ENCODE measurements at places on chromosomes 11 and 22.

DNA sequence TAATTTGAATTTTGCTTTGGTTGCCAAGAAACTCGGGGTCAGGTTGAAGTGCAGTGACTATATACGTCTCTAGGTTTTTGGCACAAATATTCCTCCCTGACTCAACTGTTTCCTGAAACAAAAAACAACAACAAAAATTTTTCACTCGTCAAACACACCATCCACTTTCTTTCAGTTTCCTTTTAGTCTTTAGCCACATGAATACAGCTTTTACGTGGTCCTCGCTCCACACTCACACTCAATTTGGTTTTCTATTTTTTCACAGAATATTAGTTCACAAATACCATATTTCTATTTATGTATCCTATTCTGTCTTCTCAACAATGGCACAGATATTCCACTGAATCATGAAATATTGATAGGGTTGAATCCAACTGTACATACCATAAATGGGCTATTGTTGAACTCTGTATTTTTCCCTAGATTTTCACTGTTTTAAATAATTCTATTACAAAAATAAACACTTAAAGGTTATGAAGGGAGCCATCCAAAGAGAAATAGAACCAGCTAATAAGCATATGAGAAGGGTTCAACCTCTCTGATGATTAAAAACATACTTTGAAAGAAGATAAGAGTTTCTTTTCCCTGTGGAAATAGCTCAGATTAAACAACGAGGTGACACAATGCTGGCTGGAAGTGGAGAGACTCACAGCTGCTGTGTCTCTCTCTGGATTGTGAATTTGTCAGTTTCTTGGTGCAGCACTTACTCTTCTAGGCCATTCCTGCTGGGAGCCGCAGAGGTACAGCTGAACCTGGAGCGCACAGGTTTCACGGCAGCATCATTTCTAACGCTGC lies 5.1 kb upstream of the FBLN1 start:
- DNase-seq, result no peak

GRCh38 chr11:44483919-44484610 lies 81.4 kb upstream of the CD82 start:
- no peak for DNase-seq

DNA sequence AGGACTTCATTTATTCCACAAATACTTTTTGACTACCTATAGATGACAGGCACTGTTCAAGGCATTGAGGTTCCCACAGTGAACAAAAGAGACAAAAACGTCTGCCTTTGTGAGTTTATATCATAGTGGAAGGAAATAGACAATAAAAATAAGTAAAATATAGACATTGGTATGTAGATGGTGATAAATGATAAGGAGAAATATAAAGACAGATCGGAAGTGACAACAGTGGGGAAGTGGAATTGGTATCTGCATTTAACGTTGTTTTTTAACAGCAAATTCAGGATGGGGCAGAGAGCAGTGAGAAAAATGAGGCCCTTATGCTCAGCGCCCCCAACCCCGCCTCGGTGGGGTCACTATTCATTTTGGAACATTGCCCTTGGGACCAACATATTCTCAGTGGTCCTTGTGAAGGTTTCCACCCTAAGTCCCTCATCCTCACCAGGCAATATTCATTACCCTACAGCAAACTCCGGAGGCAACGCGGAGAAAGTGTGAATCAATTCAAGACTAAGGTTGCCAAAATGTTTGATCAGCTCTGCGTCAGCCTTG lies 627 bp upstream of the PEX26 start:
- DNase-seq, result no peak

- no peak for DNase-seq
These were observed 42.5 kb downstream of the C11orf58 start for GRCh38 chr11:16780698-16781550.

DNA sequence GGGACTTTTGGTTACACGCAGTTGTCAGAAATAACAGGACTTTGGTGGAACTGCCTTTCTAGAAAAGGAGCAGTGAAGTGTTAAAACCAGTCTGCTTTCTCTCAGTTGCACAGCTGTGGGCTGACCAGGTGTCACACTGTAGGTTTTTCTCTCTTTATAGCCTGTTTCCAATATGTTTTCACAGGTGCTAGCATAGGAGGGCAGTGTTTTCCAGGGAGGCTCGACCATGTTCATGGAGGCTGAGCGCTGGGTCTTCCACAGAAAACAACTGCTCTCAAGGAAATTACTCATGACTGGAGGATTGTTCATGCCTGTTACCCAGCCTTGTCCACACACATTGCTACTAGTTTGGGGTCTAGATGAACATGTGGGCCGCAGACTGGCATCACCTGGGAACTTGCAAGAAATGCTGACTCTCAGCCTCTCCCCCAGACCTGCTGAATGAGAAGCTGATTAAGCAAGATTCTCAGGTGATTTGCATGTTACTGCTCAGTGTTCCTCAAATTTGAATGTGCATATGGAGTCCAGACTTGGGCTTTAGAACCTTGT lies 157.7 kb downstream of the MAML2 start:
- no peak for DNase-seq

DNA sequence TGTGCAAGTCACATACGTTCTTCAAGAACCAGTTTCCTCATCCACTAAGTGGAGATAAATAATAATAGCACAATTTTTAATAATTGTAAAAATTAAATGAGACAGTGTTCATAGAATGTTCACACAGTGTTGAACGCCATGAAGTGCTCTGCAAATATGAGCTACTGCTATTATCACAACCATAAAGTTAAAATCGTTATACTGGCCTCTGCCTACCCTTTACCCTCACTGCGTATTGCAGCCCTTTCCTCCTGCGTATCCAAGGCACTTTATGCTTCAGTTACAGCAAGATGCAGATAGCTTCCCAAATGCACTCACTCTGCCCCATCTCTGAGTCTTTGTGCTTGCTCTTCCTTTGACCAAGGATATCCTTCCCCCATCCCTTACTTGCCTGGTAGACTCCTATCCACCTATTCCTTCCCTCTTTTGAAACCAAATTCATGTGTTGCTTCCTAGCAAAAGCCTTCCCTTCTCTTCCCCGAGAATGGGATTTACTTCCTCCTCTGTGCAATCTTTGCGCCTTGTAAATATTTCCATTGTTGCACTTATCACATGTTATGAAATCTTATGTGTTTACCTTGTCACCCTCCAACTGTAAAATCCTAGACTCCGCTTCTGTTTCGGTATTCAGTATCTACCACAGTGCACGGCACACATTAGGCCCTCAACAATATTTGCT lies 196.9 kb downstream of the ADAMTS15 start:
- no peak for DNase-seq

DNA sequence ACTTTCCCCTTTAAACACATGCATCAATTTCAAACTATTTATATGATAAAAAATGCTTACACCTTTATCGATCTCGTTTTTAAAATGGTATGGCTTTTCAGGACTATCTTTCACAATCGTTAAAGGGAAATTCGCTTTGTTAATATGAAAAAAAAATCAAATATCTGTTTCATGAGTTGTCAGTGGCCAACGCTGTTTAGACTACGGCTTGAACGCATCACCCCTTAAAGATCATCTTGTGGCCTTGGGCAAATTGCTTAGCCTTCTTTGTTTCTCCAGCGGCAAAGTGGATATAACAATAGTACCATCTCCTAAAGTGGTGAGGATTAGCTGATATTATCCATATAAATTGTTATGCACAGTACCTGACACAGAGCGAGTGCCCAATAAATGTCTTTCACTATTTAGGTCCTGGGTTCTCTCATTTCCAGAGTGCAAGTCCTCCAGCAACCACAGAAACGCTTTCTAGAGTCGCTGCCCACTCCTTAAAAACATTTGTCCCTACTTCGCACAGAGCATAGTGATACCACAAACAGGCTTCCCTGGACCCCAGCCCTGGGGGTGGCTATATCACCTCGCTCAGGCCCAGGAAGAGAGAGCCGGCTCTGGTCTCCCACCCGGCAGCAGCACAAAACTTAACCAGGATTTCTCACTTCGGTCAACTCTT lies 904 bp downstream of the SLC35F2 start:
- DNase-seq, result no peak

- DNase-seq, result no peak
These were observed 68.5 kb downstream of the ARFGAP2 start for GRCh38 chr11:47108214-47108613.

GRCh38 chr11:72754544-72755155 lies 2.4 kb upstream of the ARAP1 start:
- no peak for DNase-seq

DNA sequence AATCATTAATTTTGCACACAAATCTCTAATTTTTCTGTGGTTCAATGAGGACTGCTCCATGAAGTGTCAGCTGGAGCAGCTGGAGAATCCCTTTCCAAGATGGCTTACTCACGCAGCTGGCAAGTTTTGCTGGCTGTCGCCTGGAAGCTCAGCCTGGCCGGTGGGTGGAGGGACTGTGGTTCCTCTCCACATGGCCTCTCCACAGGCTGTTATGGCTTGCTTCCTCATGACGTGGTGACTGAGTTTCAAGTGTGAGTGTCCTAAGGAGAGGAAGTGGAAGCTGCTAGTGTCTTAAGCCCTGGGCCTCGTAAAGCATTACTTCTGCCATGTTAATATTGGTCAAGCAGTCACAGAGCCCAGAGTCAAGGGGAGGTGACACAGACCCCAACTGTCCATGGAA lies 14.0 kb upstream of the NRIP3 start:
- no peak for DNase-seq

- DNase-seq, result no peak
These were observed 59.4 kb downstream of the DDI1 start for GRCh38 chr11:104095791-104096190.

GRCh38 chr11:33125611-33126010 lies 35.7 kb downstream of the CSTF3 start:
- no peak for DNase-seq

GRCh38 chr11:115665958-115666357 lies 161.7 kb upstream of the CADM1 start:
- DNase-seq, result no peak

DNA sequence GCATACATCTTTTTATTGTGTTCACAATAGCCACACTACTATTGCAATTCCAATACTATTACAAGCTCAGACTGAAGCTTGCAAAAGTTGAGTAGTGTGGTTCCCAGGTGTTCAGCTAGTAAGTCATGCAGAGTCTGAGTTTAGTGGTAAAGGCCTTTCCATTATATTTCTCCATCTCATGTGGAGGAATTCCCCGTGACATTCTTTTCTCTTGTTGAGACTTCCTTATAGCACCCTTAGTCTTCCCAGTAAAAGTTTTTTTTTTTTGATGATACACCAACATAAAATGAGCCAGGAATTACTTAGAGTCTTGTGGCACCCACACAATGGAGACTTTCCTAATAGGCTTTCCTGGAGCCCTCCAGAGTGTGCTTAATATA lies 110.8 kb downstream of the UVRAG start:
- DNase-seq, result no peak

- no peak for DNase-seq
These were observed 3.7 kb downstream of the KCNK4 start for GRCh38 chr11:64294774-64295173.

DNA sequence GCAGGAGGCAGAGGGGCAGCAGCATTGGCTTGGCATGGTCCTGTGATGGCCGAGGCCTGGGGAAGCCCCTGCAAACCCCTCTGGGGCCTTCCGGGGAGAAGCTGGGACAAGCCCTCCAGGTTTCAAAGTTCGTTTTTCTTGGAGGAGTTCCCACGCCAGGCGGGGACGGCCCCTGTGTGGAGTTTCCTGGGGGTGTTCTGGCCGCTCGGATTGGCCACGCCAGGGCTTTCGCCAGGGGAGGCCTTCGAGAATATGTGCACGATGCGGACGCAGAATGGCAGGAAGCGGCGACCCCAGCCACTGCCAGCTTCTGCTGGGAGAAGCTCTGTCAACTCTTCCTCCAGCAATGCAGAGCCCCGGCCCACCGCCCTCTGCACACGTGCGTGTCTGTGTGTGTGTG lies 102.3 kb upstream of the ASPHD2 start:
- DNase-seq, result no peak

- DNase-seq, result no peak
These were observed 98.1 kb downstream of the TENM4 start for GRCh38 chr11:79342686-79343085.

GRCh38 chr11:65435981-65436411 lies 13.4 kb downstream of the NEAT1 start:
- no peak for DNase-seq

GRCh38 chr11:68047437-68048290 lies 8.8 kb downstream of the TCIRG1 start:
- no peak for DNase-seq

DNA sequence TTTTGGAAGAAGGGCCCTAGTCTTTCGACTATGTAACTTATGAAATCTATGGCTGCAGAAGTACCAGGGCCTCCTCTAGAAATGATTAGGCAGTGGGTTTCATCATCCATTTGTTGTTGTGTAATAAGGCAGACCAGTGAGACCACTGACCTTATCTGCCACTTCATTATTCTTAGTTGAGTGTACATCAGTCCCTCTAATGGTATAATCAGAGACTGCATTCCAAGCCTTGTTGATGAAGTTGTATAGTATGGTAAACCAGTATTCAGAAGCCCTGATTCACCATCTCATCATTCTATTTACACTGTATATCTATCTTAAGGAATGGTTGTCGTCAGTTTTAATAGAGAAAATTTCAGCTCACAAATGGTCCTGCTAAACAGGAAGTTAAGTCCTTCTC lies 32.2 kb upstream of the GRIA4 start:
- no peak for DNase-seq

GRCh38 chr11:119306373-119306890 lies 10.5 kb downstream of the MCAM start:
- no peak for DNase-seq

DNA sequence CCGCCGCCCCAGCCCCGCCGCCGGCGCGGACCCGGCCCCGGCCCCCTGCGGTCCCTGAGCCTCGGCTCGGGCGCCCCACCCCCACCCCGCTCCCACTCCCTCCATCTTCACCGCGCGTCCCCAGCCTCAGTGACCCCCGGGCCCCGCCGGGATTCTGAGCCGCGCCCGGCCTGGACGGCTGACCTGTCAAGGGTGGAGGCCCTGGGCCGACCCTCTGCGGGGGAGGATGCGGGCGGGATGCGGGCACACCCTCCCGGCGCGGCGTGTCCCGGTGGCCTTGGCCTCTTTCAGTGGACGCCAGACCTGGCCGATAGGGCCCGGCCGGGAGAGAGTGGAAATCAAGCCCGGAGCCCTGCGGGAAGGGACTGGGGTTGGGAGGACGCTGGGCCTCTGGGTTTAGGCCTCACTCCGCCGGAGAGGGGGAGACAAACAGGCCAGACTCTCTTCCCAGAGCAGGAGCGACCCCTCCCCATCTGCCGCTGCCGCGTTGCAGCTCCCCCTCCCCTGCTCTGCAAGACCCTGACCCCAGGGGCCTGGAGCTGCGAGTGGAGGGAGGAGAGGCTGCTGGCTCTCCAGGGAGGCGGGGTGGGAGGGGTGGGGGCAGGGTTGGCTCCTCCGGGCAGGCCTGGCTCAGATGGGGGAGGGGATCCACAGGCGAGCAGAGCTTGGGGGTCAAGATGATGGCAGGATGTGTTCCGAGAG lies 525 bp downstream of the MAPK8IP2 start:
- no peak for DNase-seq

DNA sequence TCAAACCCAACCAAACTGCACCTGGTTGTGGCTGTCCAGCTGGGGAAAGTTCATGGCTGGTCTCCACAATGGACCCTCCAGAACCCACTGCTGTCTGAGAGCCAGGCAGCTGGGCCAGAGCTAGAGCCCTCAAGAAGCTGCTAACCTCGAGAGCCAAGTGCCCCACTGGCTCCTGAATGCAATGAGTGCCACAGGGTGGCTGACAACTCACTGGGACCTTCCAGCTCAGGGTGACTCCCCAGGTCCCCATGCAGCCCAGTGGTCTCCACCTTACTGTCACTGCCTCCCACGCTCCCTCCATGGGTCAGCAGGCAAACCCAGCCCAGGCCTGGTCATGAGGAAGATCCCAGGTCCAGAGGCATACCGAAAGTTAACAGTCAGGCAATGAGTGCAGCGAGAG lies 8.0 kb upstream of the CHST1 start:
- no peak for DNase-seq

GRCh38 chr11:122650619-122651018 lies 4.9 kb upstream of the UBASH3B start:
- no peak for DNase-seq
